ENCODE measurements at places on chromosomes 16 and 17. TPM values are rescaled to one million over a fixed set of nuclear protein-coding genes. Genes with fewer than 3 reads are reported as not detected.

GRCh38 chr16:81499576-81500380 is 55.2 kb downstream of the CMIP start:
- no peak for DNase-seq

DNA sequence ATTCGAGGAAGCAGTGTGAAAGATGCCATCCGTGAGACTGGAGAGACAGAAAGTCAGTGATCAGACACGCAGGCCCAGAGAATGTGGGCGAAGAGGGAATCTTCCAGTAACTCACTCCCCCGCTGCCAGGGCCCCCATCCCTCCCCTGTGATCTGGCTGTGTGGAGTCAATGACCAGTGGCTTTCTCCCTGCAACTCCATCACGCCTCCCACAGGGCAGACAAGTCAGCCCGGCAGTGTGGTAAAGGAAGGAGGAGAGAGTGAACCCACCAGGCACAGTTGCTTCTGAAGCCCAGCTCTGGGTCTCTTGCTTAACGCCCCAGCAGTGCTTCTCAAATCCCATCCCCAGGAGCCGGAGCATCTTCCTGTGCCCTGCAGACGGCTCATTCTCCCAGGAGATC is 142.1 kb downstream of the ZNF423 start:
- DNase-seq, result no peak

Gene KRT25
- not detected for total RNA-seq

DNA sequence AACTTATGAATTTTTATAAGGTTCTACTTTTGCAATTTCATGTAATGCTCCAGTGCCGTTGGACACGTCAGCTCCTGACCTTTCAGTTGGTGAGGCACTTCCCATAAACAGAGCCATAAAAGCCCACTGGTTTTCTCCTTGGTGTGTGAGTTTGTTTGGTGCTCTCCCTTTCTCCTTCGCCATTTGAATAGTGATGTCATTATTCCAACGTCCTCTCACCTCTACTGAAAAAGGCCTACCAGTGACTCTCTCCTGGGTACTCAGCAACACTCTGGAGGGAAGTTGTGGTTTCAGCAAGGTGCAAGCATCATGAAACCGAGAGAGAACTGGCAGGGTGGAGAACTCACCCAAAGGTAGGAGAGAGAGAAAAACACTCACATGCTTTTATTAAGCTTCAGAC is 29.6 kb upstream of the HNF1B start:
- no peak for DNase-seq

Gene OR1A1
- total RNA-seq, result not detected

- no peak for DNase-seq
These were observed 2.6 kb upstream of the LPO start for GRCh38 chr17:58235821-58236220.

DNA sequence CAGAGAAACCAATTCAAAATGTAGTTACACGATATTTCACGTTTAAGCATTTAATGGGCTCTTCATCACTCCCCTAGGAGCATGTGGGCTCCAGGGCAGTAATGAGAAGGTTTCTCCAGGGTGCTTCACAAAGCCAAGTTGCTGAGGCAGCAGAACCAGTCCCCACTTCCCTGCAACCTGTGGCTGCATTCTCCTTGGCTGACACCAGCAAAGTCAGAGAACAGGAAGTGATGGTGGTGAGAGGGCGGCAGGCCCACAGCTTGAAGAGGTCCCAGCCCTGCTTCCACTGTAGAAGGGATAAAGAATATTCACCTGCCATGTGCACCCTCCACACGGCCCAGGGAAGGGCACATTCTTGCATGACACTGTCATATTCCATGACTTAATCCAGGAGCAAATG is 133.2 kb downstream of the CBLN1 start:
- no peak for DNase-seq

GRCh38 chr16:51393381-51394005 is 242.4 kb upstream of the SALL1 start:
- DNase-seq, result no peak

DNA sequence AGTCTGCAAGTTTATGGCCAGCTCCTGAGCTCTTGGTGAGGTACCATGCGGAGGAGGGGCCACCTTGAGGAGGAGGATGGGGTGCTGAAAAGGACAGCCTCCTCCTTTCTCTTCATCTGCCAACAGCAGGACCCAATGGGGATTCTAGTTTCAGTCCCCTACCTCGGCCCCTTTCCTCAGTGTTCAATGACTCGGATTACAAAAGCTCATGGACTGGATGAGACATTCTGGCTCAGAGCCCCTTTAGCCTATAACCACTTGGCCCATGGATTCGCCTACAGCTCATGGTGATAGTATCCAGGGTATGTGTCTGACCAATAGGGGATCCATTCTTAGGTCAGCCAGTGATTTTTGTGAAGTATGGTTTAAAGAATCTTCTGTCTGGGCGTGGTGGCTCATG is 8.5 kb upstream of the PIK3R6 start:
- no peak for DNase-seq

GRCh38 chr17:13429201-13429600 is 172.5 kb downstream of the HS3ST3A1 start:
- DNase-seq, result no peak

GRCh38 chr16:12057266-12057665 is 80.7 kb downstream of the SNX29 start:
- no peak for DNase-seq

Gene CAVIN1
- total RNA-seq, result 200 TPM

- peak; percentile 57 for DNase-seq
These were observed 3.1 kb upstream of the BAIAP2 start for GRCh38 chr17:81031566-81032550.

GRCh38 chr16:53159781-53160436 is 105.1 kb downstream of the CHD9 start:
- no peak for DNase-seq

DNA sequence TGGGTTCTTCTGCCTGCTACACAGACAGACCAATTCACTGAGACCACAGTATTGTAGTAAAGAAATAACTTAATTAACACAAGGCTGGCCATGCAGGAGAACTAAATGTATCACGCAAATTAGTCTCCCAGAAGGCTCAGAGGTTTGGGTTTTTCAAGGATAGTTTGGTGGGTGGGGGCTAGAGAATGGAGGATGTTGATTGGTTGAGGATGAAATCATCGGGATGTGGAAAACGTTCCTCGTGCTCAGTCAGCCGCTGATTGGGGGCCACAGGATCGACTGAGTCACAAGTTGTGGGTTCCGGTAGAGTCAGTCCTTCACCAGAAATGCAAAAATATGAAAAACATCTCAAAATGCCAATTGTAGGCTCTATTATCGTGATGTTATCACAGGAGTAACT is 18.7 kb downstream of the RHOT1 start:
- no peak for DNase-seq

Gene EVPL
- total RNA-seq, result 0.08 TPM

DNA sequence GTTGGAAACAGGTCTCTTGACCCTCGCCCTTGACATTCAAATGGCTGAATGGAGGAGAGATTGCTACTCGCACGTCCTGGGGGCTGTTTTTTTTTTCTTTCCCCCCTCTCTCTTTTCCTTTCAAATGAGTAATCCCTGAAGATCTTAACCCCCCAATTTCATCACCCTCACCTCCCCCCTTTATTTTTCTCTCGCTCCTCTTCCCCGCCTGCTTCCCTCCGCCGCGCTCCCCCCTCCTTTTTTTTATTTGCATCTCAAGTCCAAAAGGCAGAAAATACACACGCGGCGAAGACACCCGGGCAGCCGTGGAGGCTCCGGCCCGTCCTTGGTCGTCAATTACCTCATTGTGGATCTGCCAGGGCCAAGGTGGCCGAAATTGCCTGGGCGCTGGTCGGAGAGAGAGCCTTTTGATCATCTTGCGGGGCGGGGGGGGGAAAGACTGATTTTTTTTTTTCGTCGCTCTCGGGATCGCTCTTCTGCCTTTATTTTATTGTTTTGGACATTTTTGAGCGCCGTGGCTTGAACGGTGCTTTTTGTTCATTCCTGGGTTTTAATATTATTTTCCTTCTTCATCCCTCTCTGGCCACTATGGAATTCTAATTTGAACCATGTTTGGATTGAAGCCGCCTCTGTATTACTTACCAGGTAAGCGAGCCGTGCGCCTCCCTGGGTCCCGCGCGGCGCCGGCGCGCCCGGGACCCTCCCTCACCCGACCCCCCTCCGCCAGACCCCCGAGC is 57.2 kb upstream of the GSE1 start:
- no peak for DNase-seq

All from Right ventricle myocardium superior (tissue), 1 donor.